ENCODE measurements at places on chromosomes 12 and 14. TPM values are rescaled to one million over a fixed set of nuclear protein-coding genes. Genes with fewer than 3 reads are reported as not detected.
A peak's percentile ranks its signal among the peaks of the same experiment; 100 is the strongest.

DNA sequence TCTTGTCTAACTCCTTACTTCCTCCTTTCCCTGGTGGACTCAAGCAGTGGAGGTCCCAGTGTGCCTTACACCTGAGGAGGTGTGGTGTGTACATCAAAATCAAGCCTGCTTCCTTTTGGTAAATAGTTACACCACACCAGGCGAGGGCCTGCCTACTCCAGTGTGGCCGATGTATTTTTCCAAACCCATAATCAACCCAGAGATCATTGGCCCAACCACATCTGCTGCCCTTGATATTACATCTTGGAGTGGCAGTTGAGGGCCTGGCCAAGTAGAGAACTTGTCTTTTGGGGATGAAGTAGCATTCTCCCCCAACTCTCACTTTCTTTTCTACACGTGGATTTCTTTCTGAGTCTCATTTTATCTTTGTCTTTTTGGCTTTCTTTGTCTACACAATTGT, 187.4 kb downstream of the EFCAB11 start:
- no peak for DNase-seq

DNA sequence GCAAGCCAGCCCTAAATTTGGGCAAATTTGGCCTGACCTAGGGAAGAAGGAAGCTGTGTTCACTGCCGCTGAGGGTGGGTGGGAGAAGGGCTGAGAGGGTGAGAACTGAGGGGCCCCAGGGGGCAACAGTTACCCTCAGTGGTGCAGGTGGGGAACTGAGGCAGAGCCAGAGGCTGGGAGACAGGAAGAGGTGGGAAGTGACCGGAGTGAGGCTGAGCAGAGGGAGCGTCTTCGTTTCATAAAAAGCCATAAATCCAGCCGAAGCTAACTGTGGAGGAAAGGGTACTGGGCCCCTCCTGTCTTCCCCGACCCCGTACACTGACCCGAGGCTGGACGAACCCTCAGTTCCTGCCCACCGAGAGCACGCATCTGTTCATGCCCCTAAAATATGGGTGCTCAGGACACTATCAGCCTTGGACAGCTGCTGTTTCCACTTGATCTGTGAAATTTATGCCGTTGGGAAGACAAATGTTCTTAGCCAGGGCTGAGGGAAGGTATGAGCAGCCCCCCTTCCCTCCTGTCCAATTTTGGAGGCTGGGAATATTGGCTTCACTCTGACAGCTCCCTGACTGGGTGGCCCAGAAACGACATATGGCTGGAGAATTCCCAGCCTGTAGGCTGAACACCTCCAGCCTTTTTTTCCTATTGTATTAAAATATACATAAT, 116.5 kb downstream of the KIF26A start:
- DNase-seq, result no peak

DNA sequence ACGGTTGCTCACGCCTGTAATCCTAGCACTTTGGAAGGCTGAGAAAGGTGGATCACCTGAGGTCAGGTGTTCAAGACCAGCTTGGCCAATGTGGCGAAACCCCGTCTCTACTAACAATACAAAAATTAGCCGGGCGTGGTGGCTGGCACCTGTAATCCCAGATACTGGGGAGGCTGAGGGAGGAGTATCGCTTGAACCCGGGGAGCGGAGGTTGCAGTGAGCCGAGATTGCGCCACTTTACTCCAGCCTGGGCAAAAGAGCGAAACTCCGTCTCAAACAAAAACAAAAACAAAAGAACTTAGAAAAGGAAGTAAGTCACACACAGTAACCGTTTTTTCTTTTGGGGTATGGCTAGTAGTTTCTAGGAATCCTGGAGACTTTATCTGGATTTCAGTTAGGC, 1.7 kb upstream of the PALS1 start:
- no peak for DNase-seq

GRCh38 chr14:92986254-92987147, 63.6 kb downstream of the CHGA start:
- DNase-seq, result peak; percentile 82

GRCh38 chr14:33165144-33165925, 226.7 kb downstream of the NPAS3 start:
- no peak for DNase-seq

DNA sequence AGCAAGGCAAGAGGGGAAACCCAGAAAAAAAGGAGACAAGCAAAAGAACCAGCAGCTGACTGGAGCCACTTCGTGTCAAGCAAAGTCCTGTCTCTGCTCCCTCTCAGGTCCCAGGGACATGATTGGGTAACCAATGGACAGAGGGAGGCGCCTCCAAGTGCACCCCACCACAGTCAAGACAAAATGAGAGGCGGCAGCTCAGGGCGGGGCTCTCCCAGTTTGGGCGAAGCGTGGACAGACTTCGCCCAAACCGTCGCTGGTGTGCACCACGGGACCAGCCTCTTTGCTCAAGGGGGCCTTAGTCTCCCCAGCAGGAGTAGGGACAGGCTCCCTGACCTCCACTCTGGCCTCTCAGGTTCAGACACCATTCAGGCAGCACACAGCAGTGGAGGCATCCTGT, 1.5 kb upstream of the BEGAIN start:
- no peak for DNase-seq

DNA sequence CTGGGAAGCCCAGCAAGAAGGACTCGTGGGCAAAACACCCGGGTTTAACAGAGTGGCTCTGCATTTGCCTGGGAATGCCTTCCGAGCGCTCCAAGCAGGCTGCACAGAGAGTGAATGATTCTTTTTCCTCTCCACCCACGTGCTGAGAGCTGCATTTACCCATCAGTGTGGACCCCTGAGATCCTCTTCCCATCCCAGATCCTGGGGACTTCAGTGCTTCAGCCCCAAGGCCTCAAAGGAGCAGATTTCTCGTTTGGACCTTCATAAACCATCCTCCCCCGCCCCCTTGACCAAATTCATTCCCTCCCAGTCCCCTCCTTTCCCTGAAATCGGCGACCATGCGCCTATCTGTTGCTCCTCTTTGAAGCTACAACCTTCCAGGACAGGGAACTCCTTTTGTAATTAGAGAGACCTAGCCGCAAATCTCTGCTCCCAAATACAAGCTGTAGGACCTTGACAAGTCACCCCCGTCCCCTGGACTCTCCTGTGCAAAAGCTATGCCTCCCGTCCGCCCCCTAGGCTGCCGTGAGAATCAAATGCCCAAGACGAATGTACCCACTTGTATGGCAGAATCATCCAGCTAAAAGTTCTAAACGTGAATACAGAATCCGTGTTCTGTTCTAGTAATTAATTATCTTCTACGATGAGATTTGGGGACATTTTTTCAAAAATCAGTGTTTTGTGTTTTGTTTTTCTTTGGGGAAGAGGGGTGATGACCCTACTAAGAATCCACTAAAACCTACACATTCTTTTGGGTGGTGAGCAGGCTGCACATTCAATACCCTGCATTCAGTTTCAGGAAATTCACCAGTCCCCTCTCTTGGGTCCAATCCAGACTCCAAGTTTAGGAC, 8.8 kb downstream of the TBX5 start:
- no peak for DNase-seq

GRCh38 chr12:53869500-53869899, 69.1 kb upstream of the HOXC13 start:
- DNase-seq, result no peak

DNA sequence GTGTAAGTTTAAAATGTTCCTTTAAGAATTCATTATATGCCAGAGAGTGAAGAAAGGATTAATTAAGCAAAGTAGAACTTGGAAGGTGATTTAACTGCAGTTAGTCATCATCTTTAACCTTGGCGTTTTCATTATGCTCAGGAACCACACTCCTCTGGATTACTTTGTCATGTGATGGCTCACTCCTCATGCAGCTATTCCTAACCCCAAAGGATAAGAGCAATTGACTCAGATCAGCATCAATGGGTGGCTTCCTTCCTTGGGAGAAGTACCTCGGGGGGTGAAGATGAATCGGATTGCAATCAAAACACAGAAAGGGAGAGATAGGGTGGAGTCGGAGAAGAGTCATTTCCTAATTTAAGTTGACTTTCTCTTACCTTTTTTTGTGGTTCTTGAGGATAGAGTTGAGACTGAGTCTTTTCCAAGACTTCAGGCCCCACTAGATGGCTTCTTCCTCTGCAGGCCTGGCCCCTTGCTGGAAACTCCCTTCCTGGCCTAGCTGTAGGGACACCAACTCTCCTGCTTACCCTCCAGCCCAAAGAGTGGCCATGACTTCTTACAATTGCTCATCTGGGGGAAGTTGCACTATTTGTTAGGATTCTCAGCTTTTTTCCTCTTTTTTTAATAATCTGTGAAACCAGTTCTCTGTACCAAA, 238.6 kb upstream of the DDHD1 start:
- DNase-seq, result peak; percentile 87

SYT1 gene
- 31.4 TPM for total RNA-seq

AQP2 gene
- total RNA-seq, result not detected

OR6J1 gene
- not detected for total RNA-seq

Measured in LHCN-M2 (cell line).